ENCODE measurements at places on chromosomes 12 and 14.

- DNase-seq = no peak
Observed at GRCh38 chr12:17204289-17205054, 598.5 kb upstream of the LMO3 start.

- no peak for DNase-seq
Observed at GRCh38 chr12:4908684-4909409, 858 bp upstream of the KCNA1 start.

- DNase-seq = no peak
Observed at GRCh38 chr12:71787580-71787979, 32.9 kb downstream of the RAB21 start.

- DNase-seq = no peak
Observed at GRCh38 chr12:49195736-49196135, 6.9 kb upstream of the TUBA1A start.

- no peak for DNase-seq
Observed at GRCh38 chr12:44960423-44960822, 84.3 kb upstream of the NELL2 start.

DNA sequence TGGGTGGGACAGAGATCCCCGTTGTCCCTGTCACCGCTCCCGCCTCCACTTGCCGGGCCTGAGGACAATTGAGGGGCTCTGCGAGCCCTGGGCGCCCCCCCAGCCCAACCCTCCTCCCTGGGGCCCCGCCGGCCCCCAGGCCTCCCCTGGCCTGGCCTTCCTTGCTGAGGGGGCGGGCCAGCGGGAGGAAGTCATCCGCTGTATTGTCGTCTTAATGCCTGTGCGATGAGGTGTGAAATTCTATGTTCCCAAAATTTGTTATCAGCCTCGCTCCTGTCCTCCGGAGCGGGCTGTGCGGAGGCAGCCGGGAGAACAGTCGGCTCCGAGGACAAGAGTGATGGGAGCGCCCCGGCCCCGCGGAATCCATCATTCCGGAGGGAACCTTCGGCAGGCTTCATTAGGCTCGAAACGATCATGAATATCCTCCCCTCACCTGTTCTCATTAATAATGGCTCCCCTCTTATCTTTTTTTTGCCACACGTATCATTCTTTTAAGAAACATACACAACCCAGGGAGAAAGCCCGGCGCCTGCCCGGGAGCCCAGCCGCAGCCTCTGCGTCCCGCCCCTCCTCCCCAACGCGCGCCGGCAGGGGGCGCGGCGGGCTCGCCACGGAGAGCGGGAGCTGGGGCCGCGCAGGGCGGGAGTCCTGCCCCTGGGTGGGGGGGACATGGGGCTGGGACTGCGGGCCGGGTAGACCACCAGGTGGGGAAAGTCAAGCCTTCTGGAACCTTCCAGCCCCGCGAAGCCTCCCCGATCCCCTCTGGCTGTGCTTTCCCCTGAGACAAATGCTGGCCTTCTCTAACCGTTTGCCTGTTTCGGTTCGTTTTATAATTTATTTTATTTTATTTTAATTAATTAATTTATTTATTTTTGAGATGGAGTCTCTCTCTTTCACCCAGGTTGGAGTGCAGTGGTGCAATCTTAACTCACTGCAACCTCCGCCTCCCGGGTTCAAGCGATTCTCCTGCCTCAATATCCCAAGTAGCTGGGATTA, 17.1 kb upstream of the DLK1 start:
- DNase-seq = no peak

DNA sequence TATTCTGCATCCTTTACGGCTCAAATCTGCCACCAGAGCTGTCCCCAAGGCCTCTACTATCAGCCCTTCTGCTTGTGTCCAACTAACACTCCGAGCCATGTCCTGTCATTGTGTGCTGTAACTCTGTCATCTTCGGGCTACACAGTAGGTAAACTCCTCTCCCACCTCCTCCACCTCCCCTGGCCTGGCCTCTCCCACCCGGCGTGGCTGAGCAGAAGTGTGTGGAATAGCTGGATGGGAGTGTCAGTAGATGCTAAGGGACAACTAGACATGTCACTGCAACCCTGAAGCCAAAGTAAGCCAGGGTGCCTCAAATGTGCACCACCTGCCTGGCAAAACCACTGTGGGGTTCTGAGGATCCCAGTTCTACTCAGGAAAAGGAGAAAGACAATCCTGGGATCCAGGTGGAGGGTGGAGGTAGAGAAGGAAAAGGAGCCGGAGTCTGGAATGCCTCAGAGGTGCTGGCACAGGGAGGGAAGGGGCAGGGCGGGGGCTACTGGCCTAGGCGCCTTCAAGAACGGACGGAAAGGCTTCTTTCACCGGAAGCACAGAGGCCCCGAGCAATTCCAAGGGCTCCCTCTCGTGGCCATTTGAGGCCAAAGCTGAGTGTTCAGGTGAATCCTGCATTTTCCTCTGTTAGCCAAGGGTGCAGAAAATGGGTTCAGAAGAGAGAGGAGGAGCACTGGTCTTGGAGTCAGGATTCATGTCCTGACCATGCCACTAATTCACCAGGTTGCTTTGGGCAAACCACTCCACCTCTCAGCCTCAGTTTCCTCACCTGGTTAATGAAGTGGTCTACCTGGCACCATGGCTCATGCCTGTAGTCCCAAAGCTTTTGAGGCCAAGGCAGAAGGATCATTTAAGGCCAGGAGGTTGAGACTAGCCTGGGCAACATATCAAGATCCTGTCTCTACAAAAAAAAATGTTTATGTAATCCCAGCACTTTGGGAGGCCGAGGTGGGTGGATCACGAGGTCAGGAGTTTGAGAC, 20.5 kb upstream of the FAM181A start:
- peak; percentile 54 for DNase-seq

- no peak for DNase-seq
Observed at GRCh38 chr12:107339932-107340331, 246.6 kb upstream of the CRY1 start.

DNA sequence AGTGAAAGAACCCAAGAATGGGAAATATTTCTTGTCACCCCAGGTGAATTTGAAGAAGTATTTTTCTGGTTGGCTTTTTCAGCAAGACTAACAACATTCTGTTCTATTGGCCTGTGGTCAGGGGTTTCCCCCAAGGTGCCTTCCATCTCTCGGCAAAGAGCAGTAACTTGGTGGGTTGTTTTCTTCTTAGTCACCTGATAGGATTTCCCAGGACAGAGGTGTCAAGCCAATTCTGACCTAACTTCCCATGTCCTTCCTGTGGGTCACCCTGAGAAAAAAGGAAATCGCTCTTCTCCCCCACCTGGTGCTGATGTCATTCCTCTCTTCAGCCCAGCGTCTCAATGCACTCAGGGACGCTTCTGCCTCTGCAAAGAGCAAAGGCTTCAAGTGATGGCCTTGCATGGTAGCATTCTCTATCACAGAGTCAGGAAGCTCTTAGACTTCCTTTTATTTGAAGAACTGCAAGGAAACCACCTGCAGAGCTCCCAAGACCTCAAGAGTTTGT, 16.1 kb upstream of the IFNG start:
- no peak for DNase-seq

DNA sequence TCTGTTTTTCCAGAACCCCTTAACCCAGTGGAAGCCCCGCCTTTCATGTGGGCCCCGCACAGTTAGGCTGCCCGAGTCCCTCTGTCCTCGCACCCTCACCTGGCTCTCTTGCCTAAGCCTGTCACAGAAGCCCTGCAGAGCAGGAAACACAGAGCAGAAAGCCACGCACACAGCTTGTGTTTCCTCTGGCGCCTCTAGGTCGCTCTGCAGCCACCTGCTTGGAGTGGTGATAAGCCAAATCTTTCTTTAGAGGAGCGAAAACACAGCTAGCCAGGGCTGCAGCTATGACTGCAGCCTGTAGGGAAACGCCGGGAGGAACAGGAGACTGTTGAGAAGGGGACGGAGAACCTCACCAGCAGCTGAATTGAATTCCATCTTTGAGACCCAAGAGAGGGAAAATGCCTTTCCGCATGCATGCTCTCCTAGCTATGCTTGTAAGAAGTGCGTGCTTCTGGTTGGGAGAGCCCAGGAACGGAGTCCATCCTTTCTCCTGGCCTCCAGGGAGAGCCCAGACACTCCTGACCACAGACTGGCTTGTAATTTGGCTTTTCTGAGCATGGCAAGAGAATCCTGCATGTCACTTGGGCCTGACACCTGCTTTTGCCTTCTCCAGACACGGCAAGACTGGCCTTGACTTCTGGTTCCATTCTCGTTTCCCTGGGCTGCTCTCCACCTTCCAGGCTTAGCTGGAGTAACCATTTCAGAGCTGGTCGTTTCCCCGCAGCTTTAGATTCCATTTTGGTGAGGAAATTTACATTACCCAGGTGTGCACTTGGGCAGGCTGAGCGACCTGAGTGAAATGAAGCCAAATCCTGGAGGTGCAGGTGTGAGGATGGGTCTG, 301.6 kb downstream of the CACNA1C start:
- no peak for DNase-seq

DNA sequence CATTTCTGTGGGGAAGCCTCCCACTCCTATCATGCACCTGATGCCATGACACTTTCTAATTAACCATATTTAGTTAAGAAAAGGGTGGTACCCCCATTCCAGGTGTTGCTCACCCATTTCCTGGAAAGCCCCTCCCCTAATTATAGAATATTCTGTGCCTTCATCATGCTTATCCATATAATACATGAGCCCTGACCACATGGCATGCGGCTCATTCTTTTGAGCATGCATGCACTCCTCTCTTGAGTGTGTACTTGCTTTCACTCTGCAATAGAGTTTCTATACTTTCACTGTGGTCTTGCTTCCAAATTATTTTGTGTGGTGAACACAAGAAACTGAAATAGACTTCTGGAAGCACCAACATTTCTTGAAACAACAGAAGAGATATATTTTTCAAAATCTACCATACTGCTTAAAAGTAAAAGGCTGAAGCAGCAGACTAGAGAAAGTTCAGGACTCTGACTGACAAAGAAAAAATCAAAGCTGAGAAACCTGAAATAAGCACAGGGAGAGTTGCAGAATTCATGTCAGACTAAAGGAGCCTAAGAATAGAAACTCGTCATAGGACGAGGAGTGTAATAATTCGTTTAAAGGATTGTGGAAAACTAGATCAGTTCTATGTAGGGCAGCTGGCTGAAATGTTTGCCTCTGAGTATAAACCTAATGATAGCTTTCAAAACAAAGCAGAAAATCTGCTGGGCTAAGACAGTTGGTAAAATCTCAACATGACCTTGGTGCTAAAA, 144.8 kb downstream of the KITLG start:
- DNase-seq = no peak

- no peak for DNase-seq
Observed at GRCh38 chr12:91400271-91400670, 217.7 kb upstream of the DCN start.
